ENCODE measurements at places on chromosomes 1 and 21. TPM values are rescaled to one million over a fixed set of nuclear protein-coding genes. Genes with fewer than 3 reads are reported as not detected.

- no peak for DNase-seq
Measured at GRCh38 chr21:28257276-28257675, 735.4 kb downstream of the LTN1 start.

DNA sequence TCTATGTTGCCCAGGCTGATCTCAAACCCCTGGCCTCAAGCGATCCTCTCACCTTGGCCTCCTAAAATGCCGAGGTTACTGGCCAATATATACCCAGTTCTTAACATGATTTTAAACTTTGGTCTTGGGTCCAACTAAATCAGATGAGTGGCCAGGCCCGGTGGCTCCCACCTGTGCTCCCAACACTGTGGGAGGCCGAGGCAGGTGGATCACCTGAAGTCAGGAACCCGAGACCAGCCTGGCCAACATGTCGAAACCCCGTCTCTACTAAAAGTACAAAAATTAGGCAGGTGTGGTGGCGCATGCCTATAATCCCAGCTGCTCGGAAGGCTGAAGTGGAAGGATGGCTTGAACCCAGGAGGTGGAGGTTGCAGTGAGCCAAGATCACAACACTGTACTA, 29.6 kb downstream of the TOMM20 start:
- no peak for DNase-seq

DNA sequence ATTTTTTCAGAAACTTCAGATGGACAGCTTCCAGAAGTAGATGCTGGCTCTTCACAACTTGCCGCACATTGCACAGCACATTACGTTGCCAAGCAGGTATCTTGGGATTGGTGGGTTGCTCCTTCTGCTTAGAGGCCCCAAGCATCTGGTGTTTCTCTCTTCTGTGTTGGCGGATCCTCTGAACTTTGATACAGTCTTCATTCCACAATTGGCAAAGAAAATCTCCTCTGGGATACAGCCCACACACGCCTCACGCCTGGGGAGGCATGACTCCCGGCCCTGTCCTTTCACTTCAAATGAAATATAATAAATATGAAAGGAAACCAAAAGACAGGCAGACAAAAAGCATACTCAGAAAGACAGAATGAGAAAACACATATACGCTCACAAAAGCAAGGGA, 72.3 kb upstream of the PPP2R5A start:
- no peak for DNase-seq

GRCh38 chr1:174946031-174946430, 53.7 kb upstream of the CACYBP start:
- no peak for DNase-seq

- no peak for DNase-seq
Measured at GRCh38 chr1:112927462-112927990, 28.5 kb downstream of the SLC16A1 start.

DNA sequence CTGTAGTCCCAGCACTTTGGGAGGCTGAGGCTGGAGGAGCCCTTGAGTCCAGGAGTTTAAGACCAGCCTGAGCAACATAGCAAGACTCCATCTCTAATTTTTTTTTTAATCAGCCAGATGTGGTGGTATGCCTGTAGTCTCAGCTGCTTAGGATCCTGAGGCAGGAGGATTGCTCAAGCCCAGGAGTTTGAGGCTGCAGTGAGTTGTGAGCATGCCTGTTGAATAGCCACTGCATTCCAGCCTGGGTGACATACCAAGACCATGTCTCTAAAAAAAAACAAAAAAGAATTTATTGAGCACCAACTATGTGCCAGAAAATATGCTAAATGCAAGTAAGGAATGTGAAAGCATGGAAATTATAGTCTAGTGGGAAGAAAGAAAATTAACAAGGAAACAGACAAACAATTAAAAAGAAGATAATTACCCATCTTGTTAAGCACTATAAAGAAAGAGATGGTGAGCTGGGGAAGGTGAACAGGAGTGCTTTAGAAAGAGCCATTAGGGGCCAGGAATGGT, 104.0 kb upstream of the ZNF678 start:
- DNase-seq = no peak

DNA sequence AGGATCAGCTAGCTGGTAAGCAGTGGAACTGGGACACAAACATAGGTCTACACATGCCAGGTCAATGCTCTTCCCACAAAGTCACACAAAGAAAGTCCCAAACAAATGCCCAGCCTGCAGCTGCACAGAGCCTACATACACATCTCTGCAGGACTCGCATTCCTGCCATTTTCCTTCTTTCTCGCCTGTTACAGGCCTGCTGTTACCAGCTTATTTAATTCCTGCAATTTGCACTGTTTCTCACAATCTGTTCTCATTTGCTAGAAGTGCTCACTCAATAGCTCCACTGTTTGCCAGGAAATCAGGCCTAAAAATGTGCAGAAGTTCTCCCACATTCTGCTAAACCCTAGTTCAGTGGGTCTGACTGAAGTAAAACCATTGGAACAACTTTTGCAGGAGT, 362.6 kb upstream of the C1orf87 start:
- DNase-seq = no peak

DNA sequence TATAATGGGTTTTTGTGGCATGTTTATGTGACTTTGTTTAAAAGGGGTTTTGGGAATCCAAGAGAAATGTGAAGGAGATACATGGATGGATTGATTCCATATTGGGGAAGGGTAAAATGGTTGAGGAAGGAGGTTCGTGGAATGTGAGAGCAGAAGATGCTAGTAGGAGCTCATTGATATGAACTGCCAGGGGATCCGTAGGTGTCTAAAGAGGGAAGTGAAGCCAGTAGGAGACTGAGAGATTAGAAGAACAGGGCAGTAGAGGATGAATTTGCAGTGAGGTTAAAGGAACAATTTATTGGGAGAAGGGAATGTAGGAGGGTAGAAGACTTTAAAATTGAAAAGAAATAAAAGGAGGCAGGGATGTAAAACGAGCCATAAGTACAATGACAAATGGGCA, 252.6 kb downstream of the GPR52 start:
- DNase-seq = no peak

DNA sequence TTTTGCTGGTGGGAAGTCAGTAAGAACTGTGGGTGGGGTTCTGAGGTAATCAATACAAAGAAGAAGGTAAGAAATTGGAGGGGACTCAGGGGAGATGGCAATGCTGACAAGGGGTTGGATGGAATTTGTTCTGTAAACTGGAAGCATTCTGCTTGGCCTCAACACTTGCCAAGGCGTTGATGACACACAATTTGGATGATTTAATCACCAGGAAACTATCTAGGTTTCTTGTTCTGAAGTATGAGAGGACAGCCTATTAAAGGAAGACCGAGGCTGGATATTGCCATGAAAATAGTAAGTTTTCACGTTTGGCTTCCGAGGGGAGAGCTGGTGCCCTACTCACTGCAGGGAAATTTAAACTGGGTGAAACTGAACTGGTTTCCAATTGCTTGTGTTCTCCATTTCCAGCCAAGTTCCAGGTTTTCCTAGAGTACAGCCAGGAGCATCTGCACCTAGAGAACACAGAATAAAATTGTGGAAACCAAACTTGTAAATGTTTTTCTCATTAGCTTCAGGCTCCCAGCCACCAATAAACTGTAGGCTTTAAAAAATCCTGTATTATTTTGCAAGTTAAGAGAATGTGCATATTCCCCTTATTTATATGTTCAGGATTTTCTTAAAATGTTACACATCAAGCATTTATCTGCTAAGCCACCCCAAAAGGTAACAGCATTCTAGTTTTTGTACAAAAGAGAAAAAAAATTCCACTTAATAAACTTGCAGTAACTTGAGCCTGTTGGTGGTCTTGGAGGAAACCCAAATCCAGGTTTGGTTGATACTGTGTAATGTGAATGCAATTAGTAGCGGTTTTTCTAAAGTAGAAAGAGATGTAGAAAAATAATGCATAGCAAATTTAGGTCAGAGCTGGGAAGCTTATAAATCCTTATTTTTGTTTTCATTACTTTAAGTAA, 53.8 kb downstream of the ROR1 start:
- DNase-seq = no peak

DNA sequence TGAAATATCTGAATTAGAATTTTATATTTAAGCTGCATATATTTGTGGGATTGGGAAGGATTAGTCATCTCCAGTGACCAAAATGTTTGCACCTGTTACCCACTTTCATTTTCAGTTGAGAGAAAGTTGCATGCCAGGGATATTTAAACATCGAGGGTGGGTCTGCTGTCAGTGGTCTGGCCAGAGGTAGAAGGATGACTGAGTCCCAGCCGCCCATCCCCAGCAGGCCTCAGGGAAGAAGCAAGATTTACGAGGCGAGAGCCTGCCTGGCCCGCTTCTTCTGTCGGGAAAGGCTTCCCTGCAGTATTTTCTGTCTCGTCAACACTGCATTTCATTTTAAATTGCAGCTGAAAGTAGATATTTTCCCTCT, 1.4 kb upstream of the MAN1C1 start:
- DNase-seq = no peak

GRCh38 chr1:246566813-246567645, 773 bp downstream of the CNST start:
- DNase-seq = no peak

GRCh38 chr1:156705321-156705917, at the start of gene CRABP2:
TSS of gene CRABP2 (minus strand) at chr1:156705583. CDS start at chr1:156705446, 137 bp downstream.
- DNase-seq = no peak

The CAMK1G gene
- total RNA-seq = not detected

The SIK1 gene
- 12.4 TPM for total RNA-seq

The ADGRB2 gene
- total RNA-seq = 0.49 TPM
